Right lung (tissue), 10 donors: ENCODE measurements at places on chromosomes 7 and 10. TPM values are rescaled to one million over a fixed set of nuclear protein-coding genes. Genes with fewer than 3 reads are reported as not detected.
A peak's percentile ranks its signal among the peaks of the same experiment; 100 is the strongest.

Gene AKR1C2
- 6.8 TPM for polyA plus RNA-seq

Gene ZNF239
- polyA plus RNA-seq = 9.6 TPM

Gene GPR158
- 1.1 TPM for polyA plus RNA-seq

GRCh38 chr10:86653379-86653778, 968 bp upstream of the OPN4 start:
- no peak for DNase-seq

GRCh38 chr7:133910761-133911160, 216.4 kb upstream of the LRGUK start:
- no peak for DNase-seq

DNA sequence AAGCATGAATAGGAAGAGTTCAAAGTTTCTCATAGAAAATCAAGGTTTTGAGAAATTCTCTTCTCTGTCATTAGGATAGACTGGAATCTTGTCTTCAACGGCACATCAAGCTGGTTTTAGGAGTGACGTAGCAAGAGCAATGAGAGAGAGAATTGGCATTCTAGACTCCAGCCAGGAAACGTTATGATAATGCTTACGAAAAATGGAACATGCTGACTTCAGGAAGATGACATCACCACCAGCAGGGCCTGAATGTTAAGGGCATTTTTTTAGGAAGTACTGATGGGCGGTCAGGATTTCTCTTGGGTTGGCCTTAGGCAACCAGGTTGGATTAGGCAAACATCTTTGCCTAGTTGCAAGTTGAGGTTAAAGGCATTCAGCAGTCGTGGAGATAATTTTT, 213.2 kb upstream of the CTBP2 start:
- no peak for DNase-seq

- peak; percentile 34 for DNase-seq
Measured at GRCh38 chr10:132036153-132036886, 29.4 kb upstream of the JAKMIP3 start.

- DNase-seq = no peak
Measured at GRCh38 chr7:143407287-143408251, 1.1 kb downstream of the EPHA1 start.

GRCh38 chr10:114233482-114233881, 5.6 kb upstream of the VWA2 start:
- no peak for DNase-seq

- no peak for DNase-seq
Measured at GRCh38 chr10:75283078-75283670, 47.4 kb upstream of the COMTD1 start.

DNA sequence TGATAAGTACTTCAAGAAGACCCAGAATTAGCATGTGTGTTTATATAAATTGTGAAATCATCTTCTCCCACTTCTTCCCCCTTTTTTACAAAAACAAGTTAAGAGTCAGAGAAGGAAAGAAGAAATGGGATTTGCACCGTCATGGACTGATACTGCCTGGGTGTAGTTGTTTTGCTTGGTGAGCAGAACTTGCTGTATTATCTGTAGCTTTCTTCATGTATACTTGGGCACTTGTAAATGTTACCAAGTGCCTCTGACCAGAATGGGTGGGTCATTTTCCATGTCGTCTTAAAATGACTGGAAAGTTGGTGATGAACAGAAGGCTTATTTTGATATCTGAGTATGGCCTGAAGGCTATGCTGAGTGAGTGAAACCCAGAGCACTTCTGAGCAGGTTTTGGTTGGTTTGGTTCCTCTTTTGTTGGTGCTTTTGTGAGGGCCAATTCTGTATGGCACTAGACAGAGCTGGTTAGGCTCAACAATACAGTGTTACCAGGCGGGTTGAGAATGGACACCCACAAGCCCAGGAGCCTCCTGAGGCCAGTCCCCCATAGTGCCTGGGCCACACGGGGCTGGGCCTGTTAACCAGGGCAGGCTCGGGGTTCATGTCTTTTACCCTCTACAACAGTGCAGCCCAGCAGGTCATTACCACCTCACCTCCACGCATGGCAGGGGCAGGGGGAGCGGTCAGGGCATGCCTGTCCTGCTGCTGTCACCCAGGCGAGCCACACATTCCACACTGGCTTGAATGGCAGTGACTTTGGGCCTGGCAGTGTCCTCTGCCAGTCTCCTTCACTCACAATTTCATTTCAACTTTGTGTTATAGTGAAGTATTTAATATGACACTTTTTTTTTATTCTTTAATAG, 115.1 kb downstream of the CCNY start:
- no peak for DNase-seq

DNA sequence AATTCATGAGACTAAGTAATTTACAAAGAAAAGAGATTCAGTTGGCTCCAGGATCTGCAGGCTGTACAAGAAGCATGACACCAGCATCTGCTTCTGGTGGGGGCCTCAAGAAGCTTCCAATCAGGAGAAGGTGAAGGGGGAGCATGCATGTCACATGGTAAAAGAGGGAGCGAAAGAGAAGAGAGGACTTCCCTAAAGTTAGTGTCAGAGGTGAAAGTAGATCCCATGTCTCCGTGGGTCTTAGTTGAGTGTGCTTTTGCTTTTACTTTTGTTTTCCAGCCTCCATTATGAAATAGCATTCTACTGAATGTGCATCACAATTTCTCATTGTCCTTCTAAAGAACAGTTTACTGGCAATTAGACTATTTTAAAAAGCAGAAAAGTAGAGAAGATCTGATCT, 213.6 kb upstream of the FZD1 start:
- no peak for DNase-seq

GRCh38 chr10:24917493-24917892, 34.9 kb downstream of the PRTFDC1 start:
- no peak for DNase-seq

GRCh38 chr10:8035006-8035640, 19.4 kb upstream of the GATA3 start:
- DNase-seq = no peak

DNA sequence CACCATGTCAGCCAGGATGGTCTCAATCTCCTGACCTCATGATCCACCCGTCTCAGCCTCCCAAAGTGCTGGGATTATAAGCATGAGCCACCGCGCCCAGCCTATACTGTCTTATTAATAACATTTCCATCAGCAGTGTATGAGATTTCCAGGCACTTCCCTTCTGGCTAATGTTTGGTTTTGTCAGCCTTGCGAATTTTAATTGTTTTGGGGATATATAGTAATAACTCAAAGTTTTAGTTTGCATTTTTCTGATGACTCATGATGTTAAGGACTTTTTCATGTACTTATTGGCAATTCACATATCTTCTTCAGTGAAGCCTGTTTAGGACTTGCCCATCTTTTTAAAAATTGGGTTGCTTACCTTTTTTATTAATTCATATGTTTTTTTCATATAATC, 76.0 kb downstream of the TMEM270 start:
- DNase-seq = no peak

- peak; percentile 63 for DNase-seq
Measured at GRCh38 chr10:34168439-34168838, 646.7 kb downstream of the PARD3 start.

- no peak for DNase-seq
Measured at GRCh38 chr10:79446758-79447084, 1.3 kb upstream of the ZCCHC24 start.

GRCh38 chr10:118851062-118852035, 96.6 kb upstream of the CACUL1 start:
- no peak for DNase-seq
